Lower leg skin (tissue), 4 donors: ENCODE measurements at places on chromosomes 12 and 14.

GRCh38 chr14:104094056-104094708, 8.7 kb downstream of the ASPG start:
- DNase-seq: no peak

- no peak for DNase-seq
These were observed 336.2 kb downstream of the DPF3 start for GRCh38 chr14:72557671-72558070.

DNA sequence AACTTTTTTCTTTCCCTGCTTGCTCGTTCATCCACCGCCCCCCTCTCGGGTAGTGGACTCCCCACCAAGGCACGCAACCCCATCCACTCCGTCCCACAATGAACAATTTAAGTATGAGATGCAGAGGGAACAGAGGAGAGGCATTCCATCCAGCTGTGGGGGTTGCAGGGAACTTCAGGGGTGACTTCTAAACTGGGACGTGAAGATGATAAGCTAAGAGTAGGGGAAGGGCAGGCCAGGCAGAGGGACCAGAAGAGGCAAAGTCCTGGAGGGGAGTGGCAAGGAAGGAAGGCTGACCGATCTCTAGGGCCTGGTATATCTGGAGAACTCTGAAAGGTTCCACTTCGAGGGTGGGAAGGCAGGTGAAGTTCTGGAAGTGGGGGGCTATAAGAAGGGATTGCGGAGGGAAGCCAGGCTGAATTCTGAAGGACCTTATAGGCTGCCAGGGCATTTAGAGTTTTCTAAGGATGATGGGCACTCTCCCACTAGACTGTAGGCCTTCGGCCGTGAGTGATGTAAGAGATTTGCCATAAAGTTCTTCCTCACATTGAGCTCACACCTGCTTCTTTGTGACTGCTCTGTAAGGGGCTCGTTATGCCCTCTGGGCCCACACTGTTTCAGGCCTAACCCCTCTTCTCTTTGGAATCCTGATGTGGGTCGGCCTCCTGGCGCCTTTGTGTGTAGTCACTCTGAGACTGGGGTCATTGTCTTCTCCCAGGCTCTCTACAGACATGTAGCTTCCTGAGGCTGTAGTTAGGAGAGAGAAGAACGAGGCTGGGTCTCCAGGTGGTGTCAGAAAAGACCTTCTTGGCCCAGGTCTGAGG, 12.1 kb downstream of the NFATC4 start:
- peak; percentile 81 for DNase-seq

GRCh38 chr12:84077679-84078078, 834.9 kb downstream of the SLC6A15 start:
- no peak for DNase-seq

GRCh38 chr14:92437729-92438285, 75.8 kb upstream of the RIN3 start:
- DNase-seq: no peak

- DNase-seq: no peak
These were observed 66.3 kb upstream of the BCL11B start for GRCh38 chr14:99338313-99338712.

DNA sequence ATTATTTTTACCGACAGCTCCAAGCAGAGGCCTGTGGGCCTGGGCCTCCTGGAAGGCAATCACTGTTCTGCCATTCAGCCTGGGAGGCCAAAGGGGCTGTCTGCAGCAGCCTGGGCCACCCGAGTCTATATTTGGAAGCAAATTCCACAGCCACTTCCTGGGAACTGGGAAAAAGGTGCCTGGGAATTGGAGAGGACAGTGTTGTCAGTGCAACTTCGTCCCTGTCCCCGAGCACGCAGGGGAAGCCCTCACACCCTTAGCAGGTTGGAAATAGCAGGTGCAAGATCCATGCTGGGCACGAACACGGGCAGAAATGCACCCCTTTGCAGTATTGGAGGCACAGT, 9.6 kb upstream of the TBX5 start:
- no peak for DNase-seq

DNA sequence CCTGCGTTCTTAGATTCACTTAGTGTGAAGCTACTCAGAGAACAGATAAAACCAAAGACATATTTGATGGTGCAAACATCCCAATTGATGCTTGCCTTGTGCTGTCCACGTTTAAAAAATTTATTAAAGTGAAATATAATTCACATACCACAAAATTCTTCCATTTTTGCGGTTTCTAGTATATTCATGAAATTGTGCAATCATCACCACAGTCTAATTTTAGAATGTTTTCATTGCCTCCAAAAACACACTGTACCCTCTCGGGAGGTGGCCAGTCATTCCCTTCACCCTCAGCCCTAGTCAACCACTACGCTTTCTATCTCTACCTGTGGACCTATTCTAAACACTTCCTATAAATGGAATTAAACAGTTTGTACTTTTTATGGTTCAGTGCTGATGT, 1109.2 kb downstream of the FLRT2 start:
- no peak for DNase-seq

GRCh38 chr12:15966426-15966825, 55.3 kb downstream of the DERA start:
- DNase-seq: no peak

- DNase-seq: no peak
These were observed 121.3 kb downstream of the RPS29 start for GRCh38 chr14:49464885-49465284.
